RPMI7951 (cell line): ENCODE measurements at places on chromosomes 6 and 20.
A peak's percentile ranks its signal among the peaks of the same experiment; 100 is the strongest.

DNA sequence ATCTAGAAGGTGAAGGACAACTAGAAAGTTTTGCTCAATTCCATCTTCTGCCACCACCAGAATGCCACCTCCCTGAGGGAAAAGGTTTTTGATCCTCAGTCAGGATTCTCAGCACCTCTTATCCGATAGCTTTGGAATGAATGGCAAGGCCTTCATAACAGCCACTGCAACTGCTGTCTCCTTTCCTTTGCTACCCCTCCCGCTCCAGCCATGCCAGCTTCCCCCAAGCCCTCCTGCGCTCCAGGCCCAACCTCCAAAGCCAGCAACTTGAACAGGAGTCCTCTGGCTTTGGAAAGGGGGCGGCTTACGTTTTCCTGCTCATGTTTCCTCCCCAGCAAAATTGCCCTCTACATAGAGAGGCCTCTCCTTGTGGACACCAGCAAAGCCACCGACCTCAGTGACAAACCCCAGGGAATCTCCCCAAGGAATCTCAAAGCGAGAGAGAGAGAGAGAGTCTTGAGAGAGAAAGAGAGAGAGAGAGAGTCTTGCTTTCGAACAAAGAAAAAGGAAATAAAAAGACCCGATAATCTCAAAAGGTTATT, 420 bp upstream of the BTN2A1 start:
- DNase-seq: no peak

- no peak for DNase-seq
Observed at GRCh38 chr6:95530176-95530819, 47.0 kb upstream of the MANEA start.

DNA sequence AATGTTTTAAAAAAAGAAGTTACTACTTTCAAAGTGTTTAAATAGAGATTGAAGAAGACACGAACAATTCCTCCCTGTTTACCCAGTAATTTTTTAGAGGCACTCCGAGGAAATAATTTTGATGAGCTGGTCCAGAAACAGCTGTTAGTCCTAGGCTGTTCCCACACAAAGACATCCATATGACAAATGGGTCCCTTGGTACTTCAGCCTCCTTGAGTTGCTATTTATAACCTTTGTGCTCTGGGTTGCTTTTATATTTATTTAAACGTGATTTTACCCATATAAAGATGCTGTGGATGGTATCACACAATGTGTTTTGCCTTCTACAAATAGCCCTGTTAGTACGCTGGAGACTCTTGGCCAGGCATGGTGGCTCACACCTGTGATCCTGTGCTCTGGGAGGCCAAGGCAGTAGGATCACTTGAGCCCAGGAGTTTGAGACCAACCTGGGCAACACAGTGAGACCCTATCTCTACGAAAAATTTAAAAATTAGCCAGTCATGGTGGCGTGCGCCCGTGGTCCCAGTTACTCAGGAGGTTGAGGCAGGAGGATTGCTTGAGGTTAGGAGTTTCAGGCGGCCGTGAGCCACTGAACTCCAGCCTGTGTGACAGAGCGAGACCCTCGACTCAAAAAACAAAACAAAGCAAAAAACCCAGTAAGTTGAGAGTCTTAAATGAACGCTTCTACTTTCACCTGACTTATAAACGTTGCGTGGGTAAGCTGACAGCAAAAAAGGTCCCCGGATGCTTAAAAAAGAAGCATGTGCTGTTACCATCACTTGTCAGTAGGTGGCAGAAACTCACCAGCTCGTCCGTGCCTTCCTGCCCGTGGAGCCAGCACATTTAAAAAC, 56.9 kb upstream of the ARMH2 start:
- DNase-seq: peak; percentile 65

GRCh38 chr6:90497411-90497810, 89.5 kb downstream of the MAP3K7 start:
- DNase-seq: peak; percentile 10

DNA sequence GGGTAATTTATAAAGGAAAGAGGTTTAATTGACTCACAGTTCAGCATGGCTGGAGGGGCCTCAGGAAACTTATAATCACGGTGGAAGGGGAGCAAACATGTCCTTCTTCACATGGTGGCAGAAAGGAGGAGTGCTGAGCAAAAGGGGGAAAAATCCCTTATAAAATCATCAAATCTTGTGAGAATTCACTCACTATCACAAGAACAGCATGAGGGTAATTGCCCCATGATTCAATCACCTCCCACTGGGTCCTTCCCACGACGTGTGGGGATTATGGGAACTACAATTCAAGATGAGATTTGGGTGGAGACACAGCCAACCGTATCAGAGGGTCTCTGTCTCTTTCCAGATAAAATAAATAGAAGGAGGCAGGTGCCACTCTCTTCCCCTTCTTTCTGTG, 48.7 kb downstream of the TNFAIP3 start:
- DNase-seq: no peak

DNA sequence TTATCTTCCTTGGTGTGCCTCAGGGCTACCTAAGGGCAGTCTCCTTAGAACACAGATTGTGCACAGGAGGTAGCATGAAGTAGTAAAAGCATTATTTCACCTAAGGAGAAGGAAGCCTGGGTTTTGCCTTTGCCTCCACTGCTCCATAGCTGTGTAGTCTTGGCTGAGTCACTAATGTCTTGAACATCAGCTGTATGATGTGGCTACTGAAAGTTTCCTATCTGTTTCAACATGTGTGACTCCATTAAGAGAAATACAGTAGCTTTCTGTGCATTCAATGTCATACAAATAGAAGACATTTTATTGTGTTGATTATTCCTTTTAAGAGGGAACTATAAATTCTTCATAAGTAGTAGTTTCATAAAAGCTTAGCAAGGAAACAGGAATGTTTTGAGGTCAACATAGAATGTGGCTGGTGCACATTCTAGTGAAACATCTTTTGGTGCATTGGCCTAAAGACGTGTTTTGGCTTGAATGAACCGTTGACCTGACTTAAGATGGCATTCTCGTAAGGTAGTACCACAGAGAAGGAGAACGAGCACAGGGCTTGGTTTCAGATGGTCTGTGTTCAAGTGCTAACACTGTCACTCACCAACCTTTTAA, 70.6 kb downstream of the CTNNBL1 start:
- no peak for DNase-seq

DNA sequence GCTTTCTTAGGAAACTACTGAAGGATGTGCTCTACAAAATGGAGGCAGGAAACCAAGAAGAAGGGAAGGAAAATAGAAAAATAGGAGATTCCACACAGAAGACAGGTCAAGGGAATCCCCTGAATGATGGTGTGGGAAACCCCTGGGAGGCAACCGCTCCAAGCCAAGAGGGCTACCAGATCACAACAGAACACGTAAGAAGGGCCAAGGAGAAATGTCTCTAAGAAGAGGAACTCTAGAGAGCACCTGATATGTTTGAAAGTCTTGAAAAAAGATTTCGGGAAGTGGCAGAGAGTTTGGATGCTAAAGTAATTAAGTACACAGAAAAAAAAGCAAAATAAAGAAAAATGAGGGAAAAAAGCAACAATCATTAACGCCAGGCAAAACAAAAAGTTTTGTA, 7.1 kb downstream of the KIF13A start:
- no peak for DNase-seq

DNA sequence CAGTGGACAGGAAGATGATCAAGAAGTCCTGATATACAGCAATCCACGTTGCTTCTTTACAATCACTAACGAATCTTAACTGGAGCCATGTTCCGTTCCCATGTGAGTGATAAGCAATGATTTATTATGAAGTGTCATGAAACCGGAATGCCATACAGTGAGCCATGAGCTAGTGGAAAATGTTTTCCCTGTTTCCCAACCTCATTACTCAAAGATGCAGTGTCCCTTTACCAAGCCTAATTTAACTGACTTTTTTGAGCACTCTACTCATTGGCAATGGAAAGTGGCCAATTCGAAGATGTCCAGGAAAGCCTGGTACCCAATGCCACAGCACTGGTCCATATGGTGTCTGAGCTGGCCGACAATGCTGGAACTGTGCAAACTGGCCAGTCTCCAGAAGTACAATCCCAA, 148.3 kb downstream of the ZNF217 start:
- DNase-seq: no peak

DNA sequence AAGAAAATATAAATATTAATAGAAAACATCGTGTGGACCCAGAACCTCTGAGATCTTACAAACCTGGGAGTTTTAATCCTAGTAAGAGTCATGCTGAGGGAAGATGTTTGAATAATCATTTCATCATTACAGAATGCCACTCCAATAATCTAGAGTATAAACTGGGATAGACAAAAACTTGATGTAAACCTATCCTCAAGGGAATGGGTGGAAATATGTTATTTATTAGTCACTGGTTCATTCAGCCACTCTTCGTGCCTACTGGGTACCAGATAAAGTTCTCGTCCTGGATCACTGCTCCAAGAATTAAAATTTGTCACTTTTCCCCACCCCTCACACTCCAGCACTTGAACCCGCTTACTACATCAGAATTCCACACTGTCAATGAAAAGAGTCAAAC, 7.7 kb downstream of the HLA-B start:
- DNase-seq: no peak

- peak; percentile 84 for DNase-seq
Observed at GRCh38 chr6:111804627-111805235, 68.5 kb downstream of the FYN start.

GRCh38 chr6:17032988-17033634, 68.7 kb upstream of the STMND1 start:
- peak; percentile 92 for DNase-seq

GRCh38 chr6:98871057-98871456, 36.7 kb downstream of the POU3F2 start:
- no peak for DNase-seq
